ENCODE measurements at places on chromosomes 13 and 19. TPM values are rescaled to one million over a fixed set of nuclear protein-coding genes. Genes with fewer than 3 reads are reported as not detected.

- DNase-seq = no peak
These were observed 27.0 kb downstream of the NFIX start for GRCh38 chr19:13022111-13022858.

GRCh38 chr13:105908586-105908985, 626.9 kb downstream of the EFNB2 start:
- DNase-seq = no peak

DNA sequence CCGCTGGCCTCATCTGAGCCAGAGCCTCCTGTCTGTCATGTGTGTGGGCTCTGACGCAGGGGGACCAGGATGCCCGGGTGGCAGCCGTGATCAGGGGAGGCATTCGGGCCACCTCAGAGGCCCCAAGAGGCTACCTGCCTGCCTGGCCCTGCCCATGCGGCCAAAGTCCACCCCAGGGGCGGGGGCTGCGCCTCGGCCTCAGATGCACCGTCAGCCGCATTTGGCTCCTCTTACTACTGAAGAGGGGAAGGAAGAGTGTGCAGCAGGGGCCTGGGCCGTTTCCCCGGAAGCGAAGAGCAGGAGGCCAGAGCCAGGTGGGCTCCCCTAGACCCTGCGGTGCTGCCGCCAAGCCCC, 34.0 kb downstream of the C13orf46 start:
- no peak for DNase-seq

GRCh38 chr13:41196011-41196410, 1.6 kb upstream of the KBTBD7 start:
- no peak for DNase-seq

- DNase-seq = no peak
These were observed at the start of gene SLC5A5 for GRCh38 chr19:17871878-17872250. Gene SLC5A5, plus strand, starts transcription at chr19:17871945. Its CDS starts 375 bp downstream, at chr19:17872320.

Gene PEG3
- polyA plus RNA-seq = 242 TPM

Gene CGB8
- not detected for polyA plus RNA-seq

- no peak for DNase-seq
These were observed 102.1 kb downstream of the IRS2 start for GRCh38 chr13:109684084-109684823.

Gene SPINT2
- 4.8 TPM for polyA plus RNA-seq

DNA sequence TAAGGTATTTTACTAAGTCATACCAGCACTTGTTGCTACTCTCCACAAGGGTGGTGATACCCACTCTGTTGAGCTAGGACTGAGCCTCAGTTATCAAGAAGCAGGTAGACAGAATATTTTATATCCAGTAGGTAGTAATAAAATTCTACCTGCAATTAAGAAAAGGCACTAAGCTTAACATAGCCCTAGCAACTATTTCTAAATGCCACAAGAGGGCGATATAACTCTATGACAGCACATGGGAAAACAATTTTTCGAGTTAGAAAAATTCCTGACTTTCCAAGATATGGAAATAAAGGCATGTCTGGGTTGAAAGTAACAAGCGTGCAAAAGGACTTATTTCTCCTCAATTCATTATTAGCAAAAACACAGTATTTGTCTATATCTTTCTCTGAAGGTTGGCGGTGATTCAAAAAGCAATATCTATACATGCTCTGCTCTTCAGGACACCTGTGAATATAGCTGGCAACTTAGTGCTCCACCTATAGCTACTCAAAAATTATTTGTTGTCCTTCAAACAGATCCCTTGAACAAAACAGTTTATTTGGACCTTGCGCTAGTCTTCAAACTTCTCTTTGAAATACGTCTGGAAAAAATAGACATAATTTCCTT, 14.7 kb downstream of the CCDC169 start:
- peak; percentile 41 for DNase-seq

GRCh38 chr19:46109876-46110275, 14.6 kb downstream of the IGFL3 start:
- no peak for DNase-seq

- DNase-seq = no peak
These were observed 1.4 kb upstream of the CYP2F1 start for GRCh38 chr19:41112728-41113290.

- DNase-seq = no peak
These were observed 27.9 kb downstream of the SIGLEC5 start for GRCh38 chr19:51602189-51602854.

DNA sequence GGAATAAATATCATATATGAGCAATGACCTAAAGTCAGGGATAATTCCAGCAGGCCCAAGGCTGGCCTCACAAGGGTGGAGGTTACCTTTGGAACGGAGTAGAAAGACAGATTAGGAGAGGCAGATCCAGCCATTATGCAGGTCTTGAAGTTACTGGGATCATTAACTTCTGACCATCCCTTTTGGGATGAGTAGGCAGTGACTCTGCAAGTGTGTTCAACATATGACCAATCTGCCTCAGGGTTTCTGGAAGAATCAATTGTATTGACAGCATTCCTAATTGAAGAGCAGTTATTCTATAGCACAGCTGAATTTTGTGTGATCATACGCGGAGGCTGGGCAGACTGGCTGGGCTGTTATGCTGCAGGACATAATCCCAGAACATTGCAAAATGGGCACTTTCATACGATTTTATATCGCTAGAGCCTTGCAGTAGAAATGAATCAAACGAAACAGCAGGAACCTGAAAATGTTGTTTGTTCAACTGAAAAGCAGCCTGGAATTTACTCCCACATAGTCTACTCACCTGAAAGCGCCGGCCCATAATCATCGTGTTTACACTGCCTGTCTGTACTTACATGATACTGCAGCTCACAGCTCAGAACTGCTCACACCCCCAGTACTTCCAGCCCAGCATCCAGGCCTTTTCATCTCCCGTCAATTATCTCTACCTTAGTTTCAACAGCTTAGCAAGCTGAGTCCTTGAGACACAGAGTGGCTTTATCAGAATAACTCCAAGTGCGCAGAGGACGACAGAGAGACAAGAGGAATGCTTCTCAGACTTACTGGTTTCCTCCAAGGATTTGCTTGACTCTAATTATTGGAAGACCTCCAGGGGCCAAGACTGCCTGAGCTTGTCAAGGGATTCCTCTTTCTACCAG, 556.1 kb downstream of the EFNB2 start:
- no peak for DNase-seq

Gene ZNF132
- 3.8 TPM for polyA plus RNA-seq

GRCh38 chr13:71368336-71368735, 498.7 kb downstream of the DACH1 start:
- DNase-seq = no peak

DNA sequence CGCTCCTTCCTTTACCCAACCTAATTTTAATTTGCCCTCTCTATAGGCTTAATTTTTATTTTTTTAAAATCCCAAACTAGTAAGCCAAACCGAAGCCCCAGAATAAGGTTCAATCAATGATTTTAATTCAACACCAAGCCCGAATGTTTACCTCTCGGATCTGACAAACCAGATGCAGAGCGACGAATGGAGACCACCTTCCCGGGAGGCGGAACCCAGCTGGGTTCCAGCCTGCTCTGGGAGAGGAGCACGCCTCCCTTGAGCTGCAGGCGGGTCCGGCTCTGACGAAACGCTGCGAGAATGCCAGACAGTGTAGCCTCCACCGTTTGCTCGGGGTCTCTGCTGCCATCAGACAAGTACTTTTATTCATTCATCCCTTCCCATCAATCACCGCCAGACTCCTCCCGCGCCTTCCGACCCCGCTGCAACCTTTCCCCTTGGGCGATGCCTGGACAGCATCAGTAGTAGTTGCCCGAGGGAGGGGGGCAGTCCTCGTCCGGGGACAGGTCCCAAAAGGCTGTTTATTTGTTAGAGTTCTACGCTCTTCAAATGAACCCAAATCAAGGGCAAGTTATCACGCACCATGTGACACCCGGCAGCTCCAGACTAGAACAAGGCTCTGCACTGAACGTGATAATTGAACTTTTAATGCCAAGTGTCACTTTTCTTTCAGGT, 752 bp upstream of the EDNRB start:
- no peak for DNase-seq

- DNase-seq = no peak
These were observed 4.6 kb upstream of the PLPP2 start for GRCh38 chr19:295687-296370.

DNA sequence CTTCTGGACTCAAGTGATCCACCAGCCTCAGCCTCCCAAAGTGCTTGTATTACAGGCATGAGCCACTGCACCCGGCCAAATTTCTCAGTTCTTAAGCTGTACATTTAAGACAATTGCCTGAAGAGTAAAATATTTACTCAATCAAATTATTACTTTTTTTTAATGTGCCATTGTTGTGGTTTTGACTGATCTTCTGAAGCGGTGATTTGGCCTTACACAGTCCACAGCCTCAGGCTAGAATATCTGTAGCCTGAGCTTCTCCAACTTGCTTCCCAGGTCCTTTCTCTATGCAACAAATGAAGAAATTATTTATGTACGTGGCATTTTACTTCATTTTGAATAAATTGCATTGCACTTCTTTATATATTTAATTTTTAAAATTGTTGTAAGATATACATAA, 281.3 kb downstream of the KLF5 start:
- DNase-seq = no peak

Gene NLRP5
- polyA plus RNA-seq = not detected

- DNase-seq = no peak
These were observed 117.7 kb downstream of the FNDC3A start for GRCh38 chr13:49093376-49093775.

DNA sequence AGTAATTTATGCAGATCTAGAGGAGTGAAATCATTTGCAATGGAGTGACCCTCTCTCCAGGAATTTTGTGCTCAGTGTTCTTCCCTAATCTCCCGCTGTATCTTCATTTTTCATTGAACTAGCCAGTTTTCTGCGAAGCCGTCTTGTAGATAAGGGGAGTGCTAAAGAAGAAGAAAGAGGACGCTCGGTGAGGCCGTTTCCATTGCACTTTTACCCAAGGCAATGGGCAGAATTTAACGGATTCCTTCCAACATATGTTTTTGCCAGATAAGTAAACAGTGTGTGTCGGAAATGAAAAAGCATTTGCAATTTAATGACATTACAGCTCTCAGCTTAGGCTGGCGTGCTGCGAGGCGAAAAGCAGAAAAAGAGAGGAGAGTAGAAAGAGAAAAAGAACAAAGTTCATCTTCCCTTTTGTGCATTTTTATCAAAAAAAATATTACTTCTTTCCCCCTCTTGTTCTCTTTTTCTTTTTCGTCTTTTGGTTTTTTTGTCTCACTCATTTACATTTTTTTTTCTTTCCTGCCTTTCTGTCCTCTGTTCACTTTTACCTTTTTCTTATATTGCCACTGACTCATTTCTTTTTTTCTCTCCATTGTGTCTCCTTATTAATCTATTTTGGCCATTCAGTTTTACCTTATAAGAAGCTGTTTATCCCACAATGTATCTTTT, 49.9 kb downstream of the SOX21 start:
- no peak for DNase-seq

DNA sequence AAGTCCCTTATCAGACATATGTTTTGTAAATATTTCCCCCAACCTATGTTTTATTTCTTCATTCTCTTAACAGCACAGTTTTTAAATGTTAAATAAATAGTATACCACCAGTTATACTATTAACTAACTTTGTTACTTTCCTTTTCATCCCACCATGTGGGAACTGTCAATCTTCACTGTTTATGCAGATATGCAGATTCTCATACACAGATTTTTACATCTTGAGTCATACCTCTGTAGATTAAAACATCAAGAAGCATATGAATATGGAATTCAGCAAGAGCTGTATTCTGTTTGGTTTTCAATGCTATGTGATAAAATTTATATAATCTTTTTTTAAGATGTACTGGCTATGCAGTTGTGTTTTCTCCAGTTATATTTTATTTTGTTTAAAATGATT, 566.3 kb downstream of the LIG4 start:
- DNase-seq = no peak

DNA sequence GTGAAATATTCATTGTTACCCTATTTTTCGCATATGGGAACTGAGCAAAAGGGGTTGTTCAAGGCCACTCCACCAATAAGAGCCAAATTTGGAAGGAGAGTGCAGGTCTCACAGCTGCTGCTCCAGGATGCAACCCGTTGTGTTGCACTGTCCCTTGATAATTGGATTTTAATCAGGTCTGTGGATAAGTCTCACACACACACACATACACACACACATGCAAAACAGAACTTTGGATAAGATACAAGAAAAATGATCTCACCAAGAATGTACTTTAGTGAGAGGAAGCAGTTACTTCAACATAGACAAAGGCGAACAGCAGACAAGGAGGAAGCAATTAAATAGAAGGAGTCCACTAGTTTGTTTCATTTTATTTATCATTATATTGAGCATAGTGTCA, 127.3 kb upstream of the EDNRB start:
- no peak for DNase-seq

Gene ADGRE3
- polyA plus RNA-seq = not detected

Gene ZNF626
- polyA plus RNA-seq = 18.1 TPM

Gene SPART
- 62.0 TPM for polyA plus RNA-seq

- DNase-seq = no peak
These were observed 275.9 kb upstream of the KLHL1 start for GRCh38 chr13:70384156-70384555.

Gene PSG4
- not detected for polyA plus RNA-seq

- no peak for DNase-seq
These were observed 9.7 kb downstream of the ADAMTS10 start for GRCh38 chr19:8600816-8601215.
